ENCODE measurements at places on chromosomes 11 and 22.

- no peak for DNase-seq
These were observed 2.0 kb downstream of the CYTH4 start for GRCh38 chr22:37284126-37284804.

DNA sequence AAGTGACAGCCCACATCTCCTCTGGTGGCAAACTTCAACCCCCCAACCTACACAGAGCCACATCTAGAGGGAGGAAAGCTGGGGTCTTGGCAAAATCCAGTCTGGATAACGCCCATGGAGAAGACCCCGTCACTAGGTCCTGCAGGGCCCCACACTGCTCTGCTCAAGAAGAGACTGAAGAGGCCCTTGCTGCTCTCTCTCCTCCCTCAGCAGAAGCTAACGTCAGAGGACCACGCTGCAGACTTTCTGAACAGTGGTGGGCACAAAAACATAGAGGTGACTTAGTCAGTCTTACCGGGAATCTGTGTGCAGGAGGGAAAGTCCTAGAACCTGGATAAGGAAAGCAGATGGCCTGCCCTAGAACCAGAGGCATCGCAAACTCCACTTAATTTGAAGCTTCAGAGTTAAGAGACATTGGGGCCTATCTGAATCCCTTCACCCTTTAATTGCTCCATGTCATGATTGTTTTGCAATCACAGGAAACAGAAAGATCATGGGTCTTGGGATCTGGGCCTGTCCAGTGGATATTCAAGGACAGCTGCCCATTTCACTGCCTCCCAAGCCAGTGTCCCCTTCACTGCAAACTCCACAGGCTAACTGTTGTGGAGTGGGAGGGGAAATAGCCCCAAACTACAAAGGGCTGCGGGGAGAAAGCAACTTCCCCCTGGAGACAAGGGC lies 1.7 kb downstream of the DKK3 start:
- no peak for DNase-seq

DNA sequence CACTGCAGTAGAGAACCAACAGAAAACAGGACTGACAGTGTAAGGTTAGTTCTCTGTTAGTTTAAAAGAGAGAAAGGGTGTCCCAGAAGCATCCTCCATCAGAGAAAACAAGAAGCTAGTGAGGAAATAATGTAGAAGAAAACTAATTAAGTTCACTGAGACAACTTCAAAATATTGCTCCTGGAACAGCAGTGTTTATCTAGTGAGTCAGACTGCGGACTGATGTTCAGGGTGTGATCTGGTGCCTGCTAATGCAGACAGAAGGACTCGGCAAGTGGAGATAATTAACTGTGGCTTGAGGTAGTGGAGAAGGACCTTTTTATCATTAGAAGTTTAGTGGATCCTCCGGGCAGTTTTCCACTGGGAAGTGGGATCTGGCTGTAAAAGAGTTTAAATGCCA lies 55.4 kb downstream of the CDON start:
- DNase-seq = no peak

DNA sequence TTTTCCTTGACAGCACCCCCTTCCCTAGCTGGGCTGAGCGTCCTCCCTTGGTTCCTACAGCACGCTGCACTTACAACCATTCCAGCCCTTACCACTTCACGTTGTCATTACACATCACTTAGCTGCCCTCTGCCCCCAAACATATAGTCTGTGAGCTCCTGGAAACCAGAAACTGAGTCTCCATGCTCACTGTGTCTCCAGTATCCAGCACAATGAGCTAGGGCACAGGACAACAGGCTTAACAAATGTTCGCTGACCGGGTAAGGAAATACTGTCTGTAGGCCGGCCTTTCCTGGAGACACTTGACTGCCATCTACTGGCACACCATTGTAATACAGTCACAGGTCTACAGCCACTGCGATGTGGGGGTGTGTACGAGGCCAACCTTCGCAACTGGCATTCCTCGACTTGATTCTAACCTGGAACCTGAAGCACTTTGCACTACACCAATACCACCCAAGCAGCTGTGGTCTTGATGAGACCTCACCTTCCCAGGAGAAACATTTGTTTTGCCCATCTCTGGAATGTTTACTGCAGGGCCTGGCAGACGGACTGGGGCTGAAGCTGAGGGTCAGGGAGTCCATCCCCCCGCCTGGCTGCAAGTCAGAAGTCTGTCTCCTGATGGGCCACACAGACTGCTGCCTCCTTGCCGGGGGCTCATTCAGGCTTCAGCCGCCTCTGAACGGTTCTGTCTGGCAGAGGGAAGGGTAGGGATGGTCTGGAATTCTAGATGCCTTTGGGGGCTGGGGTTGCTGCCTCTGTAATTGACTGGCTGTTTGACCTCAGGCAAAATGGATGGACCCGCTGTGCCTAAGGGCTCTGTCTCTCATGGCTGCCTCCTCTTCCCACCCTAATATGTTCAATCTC lies 72.0 kb downstream of the SYN3 start:
- no peak for DNase-seq

DNA sequence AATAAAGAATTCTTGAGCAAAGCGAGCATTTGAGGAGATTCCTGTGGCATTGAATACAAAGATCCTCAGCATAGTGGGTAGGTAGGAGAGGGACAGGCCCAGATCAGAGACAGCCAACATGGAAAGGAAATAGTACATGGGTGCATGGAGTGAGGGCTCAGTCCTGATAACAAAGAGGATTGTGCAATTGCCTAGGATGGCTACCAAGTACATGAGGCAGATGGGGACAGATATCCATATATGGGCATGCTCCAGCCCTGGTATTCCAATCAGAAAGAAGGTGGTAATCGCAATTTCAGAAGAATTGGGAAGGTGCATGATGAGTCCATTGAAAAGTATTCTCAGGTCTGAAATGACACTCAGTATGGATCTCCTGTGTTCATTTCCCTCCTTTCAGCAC lies 8.6 kb downstream of the OR51T1 start:
- DNase-seq = no peak

DNA sequence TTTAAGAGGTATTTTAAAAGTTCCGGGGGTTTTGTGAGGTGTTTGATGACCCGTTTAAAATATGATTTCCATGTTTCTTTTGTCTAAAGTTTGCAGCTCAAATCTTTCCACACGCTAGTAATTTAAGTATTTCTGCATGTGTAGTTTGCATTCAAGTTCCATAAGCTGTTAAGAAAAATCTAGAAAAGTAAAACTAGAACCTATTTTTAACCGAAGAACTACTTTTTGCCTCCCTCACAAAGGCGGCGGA lies 193 bp upstream of the MALAT1 start:
- no peak for DNase-seq

- DNase-seq = no peak
These were observed 253.9 kb upstream of the ARHGAP20 start for GRCh38 chr11:110966131-110966530.

GRCh38 chr11:93051186-93051585 lies 81.7 kb downstream of the MTNR1B start:
- no peak for DNase-seq

DNA sequence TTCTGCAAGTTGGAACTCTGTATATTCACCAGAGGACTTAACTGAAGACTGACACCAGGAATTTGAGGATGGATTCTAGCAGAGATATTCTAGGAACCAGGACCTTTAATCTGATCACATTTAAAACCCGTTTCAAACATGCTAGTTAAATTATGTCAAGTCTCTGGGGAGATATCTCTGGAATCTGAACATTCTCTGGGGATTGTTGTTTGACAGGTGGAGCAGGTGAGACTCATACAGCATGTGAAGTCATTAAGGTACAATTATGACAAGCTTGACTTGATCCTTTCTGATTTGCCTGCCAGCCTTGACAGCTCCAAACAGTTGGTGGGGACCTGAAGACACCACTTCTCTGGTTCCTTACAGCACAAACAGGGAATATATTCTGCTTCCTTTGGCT lies 100.3 kb downstream of the FAT3 start:
- DNase-seq = no peak

DNA sequence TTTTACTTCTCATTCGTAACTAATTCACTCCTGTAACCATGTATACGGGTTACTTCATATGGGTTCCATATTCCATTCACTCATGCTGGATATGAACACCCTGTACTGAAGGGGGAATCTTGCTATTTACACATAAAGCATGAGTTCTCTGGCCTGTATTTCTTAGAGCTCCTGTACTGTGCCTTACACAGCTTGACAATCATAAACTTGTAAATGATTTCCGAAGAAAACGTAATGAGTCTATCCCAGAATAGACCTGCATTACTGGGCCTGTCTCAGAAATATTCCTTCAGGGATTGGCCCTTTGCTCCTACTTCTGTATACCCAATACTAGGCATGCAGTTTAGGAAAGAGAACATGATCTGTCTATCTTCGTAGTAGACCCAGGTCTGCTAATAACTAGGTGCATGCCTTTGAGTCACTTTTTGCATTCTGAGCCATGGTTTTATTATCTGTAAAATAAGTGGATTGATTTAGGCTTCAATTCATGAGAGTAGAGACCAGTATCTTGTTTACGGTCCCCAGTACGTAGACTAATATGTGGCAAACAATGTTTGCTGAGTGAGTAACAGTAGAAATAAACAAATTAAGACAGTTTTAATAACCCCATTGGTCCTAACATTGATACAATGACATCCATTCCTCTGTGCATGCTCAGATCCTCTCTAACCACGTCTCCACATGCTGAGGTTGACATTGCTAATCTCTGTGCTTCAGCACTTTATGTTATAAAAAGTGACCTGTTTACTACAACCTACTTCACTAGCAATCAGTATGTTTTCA lies 1.2 kb downstream of the CCDC34 start:
- no peak for DNase-seq

DNA sequence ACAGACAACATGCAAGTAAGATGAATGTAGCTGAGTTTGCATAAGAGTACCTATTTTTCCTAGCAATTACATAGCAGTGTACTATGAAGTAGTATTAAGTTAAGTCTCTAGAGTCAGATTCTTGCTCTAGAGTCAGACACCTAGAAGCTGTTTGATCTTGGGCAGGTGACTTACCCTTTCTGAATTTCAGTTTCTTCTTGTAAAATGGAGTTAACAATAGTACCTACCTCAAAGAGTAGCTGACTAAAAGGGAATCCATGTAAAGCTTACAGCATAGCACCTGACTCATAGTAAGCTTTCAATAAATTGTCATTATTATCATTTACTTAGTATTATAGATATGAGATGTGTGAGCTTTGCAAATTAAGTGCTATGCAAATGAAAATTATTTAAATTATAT lies 47.8 kb upstream of the PTPRJ start:
- DNase-seq = no peak

GRCh38 chr11:27002838-27003237 lies 8.9 kb downstream of the FIBIN start:
- no peak for DNase-seq

DNA sequence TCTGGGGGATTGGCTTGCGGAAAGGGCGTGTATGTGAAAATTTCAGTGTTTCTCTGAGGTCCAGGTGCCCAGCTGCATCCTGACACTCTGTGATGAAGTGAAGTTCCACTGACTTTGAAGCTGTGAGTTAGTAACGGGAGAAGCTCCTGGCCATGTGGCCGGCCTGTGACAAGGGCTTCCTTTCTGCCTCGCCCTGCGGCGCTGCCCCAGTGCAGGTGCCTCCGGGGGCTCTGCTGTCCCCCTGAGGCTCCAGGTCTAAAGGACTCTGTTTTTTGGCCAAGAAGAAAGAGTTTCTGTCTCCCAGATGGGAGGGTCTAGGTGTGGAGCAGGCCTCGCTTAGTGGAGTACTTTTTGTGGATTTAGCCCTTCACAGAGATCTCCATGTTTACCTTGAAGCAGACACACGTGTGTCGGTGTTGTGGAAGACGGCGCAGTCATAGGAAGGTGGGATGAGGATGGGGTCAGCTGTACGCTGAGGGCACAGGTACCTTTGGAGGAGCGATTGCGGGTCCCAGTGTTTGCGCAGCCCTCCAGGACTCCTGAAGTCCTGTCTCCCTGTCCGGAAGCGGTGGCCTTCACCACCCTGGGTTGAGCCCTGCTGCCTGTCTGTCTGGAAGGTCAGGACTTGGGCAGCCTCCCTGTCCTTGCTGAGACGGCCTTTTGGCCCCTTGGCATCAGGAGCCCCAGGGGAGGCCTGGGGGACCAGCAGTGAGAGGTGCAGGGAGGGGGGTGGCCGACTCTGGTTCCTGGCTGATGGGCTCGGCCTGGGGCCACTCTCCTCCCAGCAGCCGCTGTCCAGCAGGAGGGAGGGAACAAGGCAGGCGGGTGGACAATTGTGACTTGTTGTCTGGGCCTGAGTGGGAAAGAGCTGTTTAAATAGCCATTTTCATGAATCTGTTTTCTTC lies 1249.3 kb downstream of the BRD1 start:
- DNase-seq = no peak
